Upper lobe of left lung (tissue), 6 donors: ENCODE measurements at places on chromosomes 2 and 18. TPM values are rescaled to one million over a fixed set of nuclear protein-coding genes. Genes with fewer than 3 reads are reported as not detected.

POTEF gene
- total RNA-seq = not detected

EFEMP1 gene
- total RNA-seq = 257 TPM

TMEM178A gene
- 6.1 TPM for total RNA-seq

GCKR gene
- not detected for total RNA-seq

DNA sequence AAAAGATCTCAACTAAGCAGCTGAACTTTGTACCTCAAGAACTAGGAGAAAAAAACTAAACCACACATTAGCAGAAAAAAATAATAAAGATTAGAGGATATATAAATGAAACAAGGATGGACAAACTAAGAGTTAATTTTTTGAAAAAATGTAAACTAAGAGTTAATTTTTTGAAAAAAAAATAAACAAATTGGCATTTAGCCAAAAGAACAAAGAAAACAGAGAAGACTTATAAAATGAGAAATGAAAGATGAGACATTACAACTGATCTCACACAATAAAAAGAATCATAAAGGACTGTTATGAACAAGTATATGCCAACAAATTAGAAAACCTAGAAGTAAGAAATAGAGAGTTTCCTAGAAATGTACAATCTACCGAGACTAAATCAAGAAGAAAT is 859.2 kb upstream of the GYPC start:
- DNase-seq = no peak
- no peak overlapping the region for H3K4me3 ChIP-seq
- no peaks in the 10 kb centered on the region for H3K27me3 ChIP-seq
- H3K27ac ChIP-seq = no peak overlapping the region
- no peaks in the 10 kb centered on the region for H3K4me1 ChIP-seq

GRCh38 chr2:164146441-164146840 is 410.6 kb upstream of the FIGN start:
- H3K36me3 ChIP-seq = no peaks in the 10 kb centered on the region
- no peaks in the 10 kb centered on the region for H3K4me1 ChIP-seq
- H3K27me3 ChIP-seq = no peaks in the 10 kb centered on the region
- no peak overlapping the region for H3K27ac ChIP-seq

DNA sequence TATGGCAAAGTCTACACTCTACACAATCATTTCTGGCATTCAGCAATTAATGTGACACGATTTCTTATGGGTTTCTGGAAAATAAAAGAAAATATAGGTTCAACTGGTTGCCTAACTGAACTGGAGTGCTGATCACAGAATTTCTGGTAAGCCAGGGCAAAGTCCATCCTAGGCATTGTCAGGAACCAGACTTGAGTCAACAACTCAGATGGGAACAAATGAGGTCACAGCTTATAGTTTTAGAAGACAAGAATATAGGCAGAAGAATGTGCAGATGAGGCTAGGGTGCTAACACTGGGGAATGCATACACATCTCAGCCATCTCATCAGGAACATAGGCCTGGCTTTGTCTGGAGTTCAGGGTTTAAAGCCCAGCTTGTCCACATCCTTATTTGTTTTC is 317.2 kb upstream of the ID2 start:
- no peak overlapping the region for H3K4me3 ChIP-seq
- no peaks in the 10 kb centered on the region for H3K36me3 ChIP-seq
- no peaks in the 10 kb centered on the region for H3K4me1 ChIP-seq
- DNase-seq = no peak

GRCh38 chr2:47178341-47178740 is 23.2 kb upstream of the STPG4 start:
- DNase-seq = no peak
- no peak overlapping the region for H3K27ac ChIP-seq
- H3K36me3 ChIP-seq = no peaks in the 10 kb centered on the region

GRCh38 chr2:159213296-159213695 is 73.2 kb downstream of the WDSUB1 start:
- DNase-seq = no peak
- H3K36me3 ChIP-seq = peaks cover 27% of the 10 kb centered on the region
- H3K27me3 ChIP-seq = no peaks in the 10 kb centered on the region
